Bronchial smooth muscle cell (primary cell): ENCODE measurements at places on chromosomes 4 and X. TPM values are rescaled to one million over a fixed set of nuclear protein-coding genes. Genes with fewer than 3 reads are reported as not detected.

SORCS2 gene
- total RNA-seq: 0.26 and 0.79 TPM in 2 replicates

TAPT1 gene
- 8.5 and 8.8 TPM in 2 replicates for total RNA-seq

TLR3 gene
- total RNA-seq: 1.1 and 1.8 TPM in 2 replicates

TREX2 gene
- total RNA-seq: 1.3 and 2.0 TPM in 2 replicates

CSAG2 gene
- not detected in 2 replicates for total RNA-seq

EPGN gene
- 0.32 TPM in 1 of 2 replicates, not detected in the other for total RNA-seq

GLUD2 gene
- total RNA-seq: 1.6 and 1.8 TPM in 2 replicates

ARSJ gene
- 14.7 and 17.0 TPM in 2 replicates for total RNA-seq

FRMD7 gene
- total RNA-seq: under 0.01 TPM in 1 of 2 replicates, not detected in the other

MAGEA12 gene
- total RNA-seq: not detected in 2 replicates

MAGEA11 gene
- not detected in 2 replicates for total RNA-seq

PACRGL gene
- total RNA-seq: 16.5 and 18.8 TPM in 2 replicates

EVC2 gene
- 12.0 and 15.9 TPM in 2 replicates for total RNA-seq

NWD2 gene
- total RNA-seq: under 0.01 TPM in 1 of 2 replicates, not detected in the other

GAGE12H gene
- total RNA-seq: not detected in 2 replicates

CTAG1B gene
- not detected in 2 replicates for total RNA-seq

MAGEE1 gene
- total RNA-seq: 0.86 and 1.3 TPM in 2 replicates

TLR1 gene
- 1.6 and 1.7 TPM in 2 replicates for total RNA-seq

RPS6KA6 gene
- total RNA-seq: 2.0 and 3.9 TPM in 2 replicates

TRAM1L1 gene
- total RNA-seq: 2.2 and 3.3 TPM in 2 replicates
